ENCODE measurements at places on chromosomes 16 and 17.
A peak's percentile ranks its signal among the peaks of the same experiment; 100 is the strongest.

GRCh38 chr16:57512296-57513001, 23.9 kb downstream of the CCDC102A start:
- DNase-seq, result no peak

- peak; percentile 96 for DNase-seq
Observed at GRCh38 chr16:31033709-31034492, 543 bp downstream of the STX4 start.

- DNase-seq, result no peak
Observed at GRCh38 chr16:78396673-78397072, 297.2 kb downstream of the WWOX start.

GRCh38 chr16:8872071-8872470, 3.3 kb upstream of the CARHSP1 start:
- DNase-seq, result no peak

DNA sequence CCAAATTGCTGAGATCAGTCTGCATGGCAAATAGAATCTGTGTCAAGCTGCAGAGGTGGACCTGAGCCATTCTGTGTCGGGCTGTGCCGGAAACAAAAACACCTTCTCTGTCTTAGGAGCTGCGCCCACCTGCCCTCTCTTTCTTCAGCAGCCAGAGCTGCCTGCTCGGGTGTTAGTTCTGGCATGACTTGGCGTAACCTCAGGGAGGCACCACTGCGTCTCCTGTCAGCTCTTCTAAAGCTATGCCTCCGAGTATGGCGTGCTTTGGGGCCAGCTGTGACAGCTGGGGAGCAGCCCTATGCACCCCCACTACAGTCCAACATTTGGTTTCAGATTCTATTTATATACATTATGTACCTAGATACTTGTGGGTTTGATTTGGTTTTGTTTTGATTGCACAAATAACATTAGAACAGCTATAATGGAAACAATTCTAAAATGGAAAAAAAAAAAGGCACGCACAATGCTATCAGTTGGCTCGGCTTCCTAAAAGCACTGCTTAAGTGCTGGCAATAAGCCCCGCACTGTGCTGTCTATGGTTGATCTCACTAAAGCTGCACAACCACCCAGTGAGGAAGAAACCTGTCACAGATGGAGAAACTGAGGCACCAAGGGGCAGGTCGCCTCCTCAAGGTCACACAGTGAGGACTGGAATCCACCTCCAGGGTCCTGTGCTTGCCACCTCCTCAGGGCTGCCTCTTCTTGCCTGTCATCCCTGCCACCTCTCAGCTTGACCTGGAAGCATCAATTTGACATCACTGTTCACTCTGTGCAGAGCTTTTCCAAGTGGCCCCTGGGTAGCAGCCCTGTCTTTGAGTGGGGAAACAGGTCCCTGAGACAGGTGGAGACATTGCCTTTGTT, 18.7 kb upstream of the ADGRG1 start:
- no peak for DNase-seq
